ENCODE measurements at places on chromosomes 16 and 17.
A peak's percentile ranks its signal among the peaks of the same experiment; 100 is the strongest.

- no peak for DNase-seq
These were observed 37.4 kb upstream of the GNA13 start for GRCh38 chr17:65093930-65094329.

DNA sequence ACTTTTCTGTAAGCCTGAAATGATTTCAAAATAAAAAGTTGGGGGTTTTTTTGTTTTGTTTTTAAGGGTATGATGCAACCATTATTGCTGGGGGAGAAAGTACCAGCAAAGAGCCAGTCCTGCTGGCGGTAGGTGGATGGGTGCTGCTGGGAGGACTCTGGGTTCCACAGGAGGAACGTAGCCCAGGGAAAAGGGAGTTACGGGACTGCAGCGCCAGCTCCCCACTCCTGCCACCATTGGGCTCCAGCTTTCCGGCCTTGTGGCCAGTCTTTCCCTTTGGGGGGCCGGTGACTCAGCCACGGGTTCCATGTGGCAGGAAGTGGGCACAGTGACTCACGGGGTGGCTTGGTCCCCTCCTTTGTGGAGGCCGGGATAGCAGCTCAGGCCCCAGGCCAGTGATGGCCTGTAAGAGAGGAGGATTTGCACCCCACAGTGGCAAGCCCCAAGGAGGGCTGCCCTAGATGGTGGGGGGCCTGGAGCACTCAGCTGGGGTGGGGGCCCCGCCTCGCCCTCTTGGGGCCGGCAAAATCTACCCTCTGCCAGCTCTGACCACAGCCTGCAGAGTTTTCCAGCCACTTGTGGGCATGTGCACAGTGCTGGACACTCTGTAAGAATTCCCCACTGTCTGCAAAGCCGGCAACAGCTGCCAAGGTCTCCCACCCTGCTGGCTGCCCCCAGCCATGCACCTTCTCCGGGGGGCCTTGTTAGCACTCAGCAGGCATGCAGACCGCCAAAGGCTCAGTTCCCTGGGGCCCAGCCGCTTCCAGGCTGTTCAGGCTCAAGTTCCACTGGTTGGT, 30.4 kb downstream of the SOCS3 start:
- peak; percentile 31 for DNase-seq

- peak; percentile 72 for DNase-seq
These were observed 98.6 kb upstream of the CHMP6 start for GRCh38 chr17:80892900-80893603.

GRCh38 chr16:12655537-12655936, 148.2 kb downstream of the CPPED1 start:
- DNase-seq = no peak

DNA sequence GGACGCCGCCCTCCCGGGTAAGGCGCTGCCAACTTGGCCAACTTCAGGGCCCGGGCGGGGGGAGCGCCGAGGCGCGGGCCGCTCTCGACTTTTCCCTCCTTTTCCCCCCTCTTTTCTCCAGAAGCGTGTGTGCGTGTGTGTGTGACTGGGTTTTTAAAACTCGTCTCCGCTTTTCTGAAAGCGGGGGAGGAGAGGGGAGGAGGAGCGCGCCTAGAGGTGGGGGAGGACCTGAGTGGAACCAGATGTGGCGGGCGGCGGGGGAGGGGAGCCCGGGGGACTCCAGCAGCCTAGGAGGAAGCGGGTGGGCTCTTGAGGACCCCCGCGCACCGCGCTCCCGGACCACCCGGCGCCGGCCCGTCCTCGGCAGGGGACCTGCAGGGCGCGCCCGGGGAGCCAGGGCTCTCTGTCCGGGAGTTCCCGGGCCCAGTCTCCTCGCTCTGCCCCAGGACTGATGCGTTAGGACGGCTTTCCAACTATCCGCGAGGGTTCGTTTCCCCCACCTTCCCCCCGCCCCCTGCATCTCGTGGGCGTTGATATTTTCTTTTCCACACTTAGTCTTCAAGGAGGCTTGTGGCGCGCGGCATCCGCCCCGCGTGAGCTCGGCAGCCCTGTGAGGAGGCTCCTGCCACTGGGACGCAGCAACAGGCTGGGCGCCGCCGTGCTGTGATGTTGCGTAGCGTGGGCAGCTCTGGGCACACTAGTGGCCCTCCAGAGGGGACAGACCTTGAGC, 599 bp downstream of the MRC2 start:
- peak; percentile 64 for DNase-seq

- DNase-seq = peak; percentile 12
These were observed 29.3 kb downstream of the DYNLRB2 start for GRCh38 chr16:80570106-80570478.

GRCh38 chr16:55872130-55872529, 3.0 kb downstream of the CES5A start:
- no peak for DNase-seq

DNA sequence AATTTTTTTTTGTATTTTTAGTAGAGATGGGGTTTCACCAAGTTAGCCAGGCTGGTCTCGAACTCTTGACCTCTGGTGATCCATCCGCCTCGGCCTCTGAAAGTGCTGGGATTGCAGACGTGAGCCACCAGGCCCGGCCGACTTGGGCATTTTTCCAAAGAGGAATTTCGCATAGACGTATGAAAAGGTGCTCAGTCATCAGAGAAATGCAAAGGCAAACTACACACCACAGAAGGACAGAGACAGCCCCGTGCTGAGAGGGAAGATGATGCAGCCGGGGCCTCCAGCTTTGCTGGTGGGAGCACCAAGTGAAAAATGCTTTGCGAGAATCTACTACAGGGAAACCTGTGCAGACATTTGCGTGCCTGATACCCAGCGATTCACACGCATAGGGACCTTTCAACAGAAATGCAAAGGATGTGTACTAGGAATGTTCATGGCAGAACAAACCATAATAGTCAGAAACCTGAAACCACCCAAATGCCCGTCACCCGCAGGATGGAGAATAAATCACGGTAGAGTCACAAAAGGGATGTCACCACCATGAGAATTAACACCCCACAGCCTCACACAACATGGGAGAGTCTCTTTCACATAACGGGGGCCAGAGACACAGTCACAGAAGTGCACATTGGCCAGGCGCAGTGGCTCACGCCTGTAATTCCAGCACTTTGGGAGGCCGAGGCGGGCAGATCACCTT, 5.2 kb downstream of the RAB40B start:
- DNase-seq = no peak

- DNase-seq = no peak
These were observed 454.5 kb downstream of the CDH11 start for GRCh38 chr16:64667334-64667877.

DNA sequence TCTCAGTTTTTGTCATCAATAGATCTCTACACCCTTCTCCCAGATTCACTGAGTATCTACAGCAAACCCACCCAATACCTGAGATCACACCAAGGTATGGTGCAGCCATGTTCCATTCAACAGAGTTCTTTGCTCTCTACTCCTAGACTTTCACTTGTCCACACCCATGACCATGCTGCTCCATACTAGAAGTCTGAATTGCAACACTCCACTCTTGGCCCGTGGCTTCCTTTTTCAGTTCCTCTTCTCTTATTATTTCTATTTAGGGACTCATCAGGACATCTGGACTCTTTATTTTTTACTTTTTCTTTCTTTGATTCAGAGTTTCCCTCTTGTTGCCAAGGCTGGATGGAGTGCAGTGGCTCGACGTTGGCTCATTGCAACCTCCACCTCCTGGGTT, 37.1 kb downstream of the YWHAE start:
- DNase-seq = no peak

GRCh38 chr17:17691468-17692263, 10.4 kb downstream of the RAI1 start:
- no peak for DNase-seq

DNA sequence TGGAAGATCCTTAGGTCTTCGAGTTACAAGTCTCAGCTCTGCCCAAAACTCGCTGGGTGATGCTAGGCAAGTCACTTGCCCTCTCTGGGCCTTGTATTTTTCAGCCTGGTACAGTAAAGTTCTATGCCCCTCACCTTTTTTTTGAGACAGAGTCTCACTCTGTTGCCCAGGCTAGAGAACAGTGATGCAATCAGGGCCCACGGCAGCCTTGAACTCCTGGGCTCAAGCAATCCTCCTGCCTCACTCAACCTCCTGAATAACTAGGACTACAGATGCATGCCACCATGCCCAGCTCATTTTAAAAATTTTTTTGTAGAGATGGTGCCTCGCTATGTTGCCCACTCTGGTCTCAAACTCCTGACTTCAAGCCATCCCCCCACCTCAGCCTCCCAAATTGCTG, 3.8 kb downstream of the MYH11 start:
- no peak for DNase-seq

DNA sequence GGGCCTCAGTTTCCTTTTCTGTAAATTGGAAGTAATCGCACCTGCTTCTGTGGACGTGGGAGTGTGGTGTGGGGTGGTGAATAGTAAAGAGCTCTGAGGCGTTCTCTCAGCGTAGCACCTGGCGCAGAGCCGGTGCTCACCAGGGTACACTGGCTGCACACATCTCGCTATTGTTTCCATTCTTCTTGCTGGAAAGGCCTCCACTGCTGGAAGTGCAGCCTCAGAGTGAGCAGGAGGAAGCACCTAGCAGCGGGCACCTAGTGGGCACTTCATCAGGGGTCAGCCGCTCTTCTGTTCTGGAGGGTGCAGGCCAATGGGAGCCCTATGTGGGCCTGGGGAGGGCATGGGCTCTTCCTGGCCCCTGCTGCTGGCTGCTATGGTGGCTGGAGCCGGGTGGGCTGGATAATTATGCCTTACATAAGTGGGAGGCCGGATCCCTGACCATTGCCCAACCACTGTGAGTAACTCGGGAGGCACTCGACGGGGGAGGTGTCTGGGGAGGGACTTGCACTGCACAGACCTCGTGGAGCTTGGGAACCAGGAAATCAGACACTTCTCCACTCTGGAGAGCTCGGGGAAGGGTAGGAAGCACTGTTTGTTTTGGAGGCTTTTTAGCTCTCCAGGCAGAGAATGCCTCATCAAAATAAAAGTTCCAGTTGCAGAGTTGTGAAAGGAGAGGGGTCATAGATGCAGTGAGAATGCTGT, 1.7 kb downstream of the MAP2K3 start:
- peak; percentile 45 for DNase-seq

DNA sequence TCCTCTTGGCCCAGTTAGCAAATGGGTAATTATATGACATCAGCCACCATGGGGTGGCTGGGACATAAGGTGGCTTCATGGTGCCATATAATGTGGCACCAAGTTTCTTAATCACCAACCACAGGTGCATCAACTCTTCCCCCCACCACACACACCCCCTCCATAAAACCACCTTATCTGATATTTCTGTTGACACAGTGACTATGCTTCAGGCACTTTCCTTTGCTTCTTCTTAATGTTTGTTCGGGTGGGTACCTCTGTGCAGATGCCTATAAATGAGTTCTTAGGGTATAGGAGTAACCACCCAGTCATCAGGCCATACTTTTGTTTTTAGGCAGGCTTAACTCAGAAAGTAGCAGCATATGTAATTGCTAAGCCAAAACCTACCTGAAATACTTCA, 29.5 kb downstream of the RNF43 start:
- DNase-seq = peak; percentile 35

DNA sequence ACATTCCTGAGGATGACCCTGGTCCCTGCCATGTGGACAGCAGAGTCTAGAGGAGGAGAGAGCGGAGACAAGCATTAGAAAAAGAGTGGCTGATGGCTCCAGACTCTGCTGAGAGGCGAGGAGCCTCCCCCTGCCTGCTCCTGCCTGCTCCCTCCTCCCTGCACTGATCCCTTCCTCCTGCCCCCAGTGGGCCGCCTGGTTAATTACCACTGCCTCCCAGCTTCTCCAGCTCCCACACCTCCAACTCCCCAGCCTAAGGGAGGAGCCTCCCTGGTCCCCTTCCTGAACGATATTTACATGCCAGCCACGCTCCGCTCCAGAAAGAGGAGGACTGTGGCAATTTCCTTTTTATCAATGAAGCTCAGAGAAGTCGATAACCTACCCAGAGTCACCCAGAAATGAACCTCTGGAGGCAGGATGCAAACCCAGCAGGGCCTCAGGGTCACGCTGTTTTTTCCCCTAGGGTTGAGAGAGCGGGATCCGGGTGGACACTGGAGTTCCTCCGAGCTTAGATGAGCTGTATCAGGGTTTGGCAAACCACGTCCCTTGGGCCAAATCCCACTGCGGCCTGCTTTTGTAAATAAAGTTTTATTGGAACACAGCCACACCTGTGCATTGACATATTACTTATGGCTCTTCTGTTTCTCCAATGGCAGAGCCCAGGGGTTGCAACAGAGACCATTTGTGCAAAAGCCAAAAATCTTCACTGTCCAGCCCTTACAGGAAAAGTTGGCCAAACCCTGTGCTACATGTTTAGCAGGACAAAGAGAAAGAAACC, 27.1 kb upstream of the JPH3 start:
- no peak for DNase-seq

- DNase-seq = no peak
These were observed 63.1 kb downstream of the SPAG9 start for GRCh38 chr17:51057534-51057933.

DNA sequence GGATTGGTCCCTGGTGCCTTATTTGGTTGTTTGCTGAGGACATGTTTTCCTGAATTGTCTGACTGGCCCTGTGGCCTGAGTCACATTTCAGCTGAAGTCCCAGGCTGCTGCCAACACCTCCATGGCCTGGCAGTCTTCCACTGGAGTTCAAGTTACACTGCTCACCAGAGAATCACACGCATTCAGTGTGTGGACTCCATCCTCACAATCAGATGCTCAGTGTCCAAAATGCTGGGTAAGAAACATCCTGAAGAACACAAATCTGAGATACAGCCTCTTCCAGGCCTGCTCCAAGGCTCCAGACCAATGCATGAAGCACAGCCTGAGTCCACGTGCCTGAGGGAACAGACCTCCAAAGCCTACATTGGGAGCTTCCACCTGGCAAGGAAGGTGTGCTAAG, 19.2 kb downstream of the CD300LB start:
- DNase-seq = no peak

GRCh38 chr17:77414811-77415400, 274.1 kb downstream of the SEC14L1 start:
- DNase-seq = no peak

GRCh38 chr17:19768046-19768782, 20.1 kb upstream of the ALDH3A1 start:
- no peak for DNase-seq

GRCh38 chr16:73020409-73020884, 27.5 kb downstream of the ZFHX3 start:
- no peak for DNase-seq

GRCh38 chr17:31433811-31434726, 42.6 kb downstream of the RAB11FIP4 start:
- no peak for DNase-seq

- DNase-seq = no peak
These were observed 36.0 kb upstream of the SLC47A1 start for GRCh38 chr17:19497624-19498023.

DNA sequence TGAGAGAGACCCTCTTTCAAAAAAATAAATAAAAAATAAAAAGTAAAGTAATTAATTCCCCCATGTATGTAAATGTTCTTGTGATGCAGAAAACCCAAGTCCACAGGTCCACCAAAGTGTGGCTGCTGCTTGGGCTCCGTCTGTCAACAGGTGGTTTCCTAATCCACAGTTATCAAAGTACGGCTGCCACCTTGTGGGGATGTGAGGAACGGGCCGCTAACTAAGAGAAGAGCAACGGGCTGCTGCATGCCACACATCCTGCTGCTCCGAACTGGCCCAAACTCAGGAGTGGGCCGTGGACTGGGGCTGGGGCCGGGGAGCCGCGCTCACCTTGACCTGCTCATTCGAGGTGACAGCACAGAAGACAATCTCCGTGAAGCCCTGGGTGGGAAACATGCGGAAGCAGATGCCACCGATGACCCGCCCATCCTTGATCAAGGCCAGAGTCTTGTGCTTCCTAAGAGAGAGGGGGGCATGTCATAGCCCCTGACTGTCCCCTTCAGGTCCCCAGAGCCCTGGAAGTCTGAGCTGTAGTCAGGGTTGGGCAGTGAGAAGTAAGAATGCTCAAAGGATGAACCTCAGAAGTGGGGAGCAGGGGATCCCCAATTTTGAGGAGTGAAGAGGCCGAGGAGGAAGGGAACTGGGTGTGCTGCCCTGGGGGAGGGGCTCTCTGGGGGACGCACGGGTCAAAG, 4.3 kb downstream of the KAT2A start:
- DNase-seq = peak; percentile 87

Measured in activated CD4-positive, alpha-beta T cell treated with anti-CD3 and anti-CD28 coated beads for 48 hours (primary cell).